ENCODE measurements at places on chromosomes 2 and 18.

GRCh38 chr2:74097574-74097973 is 50.1 kb downstream of the BOLA3 start:
- DNase-seq: no peak

DNA sequence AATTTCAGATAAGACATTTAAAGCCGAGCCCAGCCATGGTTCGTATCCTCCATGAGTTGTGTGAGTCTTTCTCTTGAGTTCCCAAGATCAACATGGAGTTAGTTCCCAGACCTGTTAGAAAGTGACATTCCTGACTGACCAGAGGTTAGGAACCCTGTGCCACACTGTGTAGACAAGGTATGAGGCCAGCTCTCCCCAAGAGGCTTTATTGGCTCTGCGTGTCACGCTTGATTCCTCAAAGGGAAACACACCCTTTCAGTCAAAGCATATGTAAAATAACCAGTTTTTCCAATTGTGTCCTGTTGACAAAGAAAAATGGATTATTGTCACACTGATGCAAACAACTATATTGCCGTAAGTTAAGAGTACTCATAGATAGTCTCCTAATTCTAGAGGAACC is 1.2 kb downstream of the SULT1C3 start:
- DNase-seq: no peak

GRCh38 chr2:233210843-233211547 is 40.5 kb upstream of the ATG16L1 start:
- DNase-seq: peak; percentile 78

DNA sequence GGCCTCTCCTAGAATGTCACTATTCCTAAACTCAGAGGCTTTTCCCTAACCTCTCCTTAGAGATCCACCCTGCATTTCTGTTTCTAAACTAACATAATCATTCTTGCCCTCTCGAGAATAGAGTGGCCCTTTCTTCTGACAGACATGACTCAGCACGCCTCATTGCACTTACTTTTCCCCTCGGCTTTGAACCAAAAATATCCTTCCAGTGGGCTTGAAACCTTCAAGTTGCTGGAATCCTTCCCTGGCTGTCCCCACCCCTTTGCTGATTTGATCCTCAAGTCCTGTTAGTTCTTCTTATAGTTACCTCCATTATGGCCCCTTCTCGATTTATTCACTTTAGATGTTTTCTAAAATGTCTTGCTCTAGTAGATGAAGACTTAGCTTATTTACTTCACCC is 158.0 kb downstream of the LTBP1 start:
- no peak for DNase-seq

DNA sequence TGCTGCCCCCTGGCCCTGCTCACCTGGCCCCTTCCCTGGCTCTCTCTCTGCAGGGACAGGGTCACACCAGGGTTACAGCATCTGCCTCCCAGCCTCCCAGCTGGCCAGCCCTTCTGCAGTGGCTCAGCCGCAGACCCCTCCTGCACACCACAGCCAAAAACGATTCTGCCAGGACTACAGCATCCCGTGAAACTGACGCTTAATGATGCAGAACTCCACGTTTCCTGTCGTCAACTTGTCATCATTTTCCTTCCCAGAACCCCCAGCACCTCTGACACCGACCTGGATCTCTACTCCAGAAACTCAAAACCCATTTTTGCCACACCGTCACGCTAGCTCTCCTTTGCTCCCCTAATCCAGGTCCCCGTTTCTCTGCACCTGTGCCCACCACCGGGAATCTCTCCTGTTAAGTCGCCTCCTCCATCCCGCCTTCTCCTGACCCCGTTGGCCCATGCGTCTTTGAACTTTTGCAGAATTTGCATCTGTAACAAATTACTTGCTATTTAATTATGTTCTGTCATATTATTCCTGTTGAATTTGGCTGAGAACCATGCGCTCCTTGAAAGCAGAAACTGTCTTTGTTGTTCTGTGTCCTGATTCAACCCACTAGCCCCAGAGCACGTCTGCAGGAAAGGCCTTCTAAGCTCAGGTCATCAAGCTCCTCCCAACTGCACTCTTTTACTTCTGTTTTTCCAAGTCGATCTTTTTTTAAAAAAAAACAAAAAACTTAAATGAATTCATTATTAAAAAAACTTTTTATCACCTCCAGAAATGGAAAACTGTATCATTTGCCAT is 173.2 kb upstream of the COPS8 start:
- DNase-seq: no peak

GRCh38 chr2:172307800-172308199 is 119.6 kb upstream of the ITGA6 start:
- no peak for DNase-seq

- DNase-seq: no peak
Measured at GRCh38 chr2:156944871-156945270, 312.6 kb upstream of the GALNT5 start.

DNA sequence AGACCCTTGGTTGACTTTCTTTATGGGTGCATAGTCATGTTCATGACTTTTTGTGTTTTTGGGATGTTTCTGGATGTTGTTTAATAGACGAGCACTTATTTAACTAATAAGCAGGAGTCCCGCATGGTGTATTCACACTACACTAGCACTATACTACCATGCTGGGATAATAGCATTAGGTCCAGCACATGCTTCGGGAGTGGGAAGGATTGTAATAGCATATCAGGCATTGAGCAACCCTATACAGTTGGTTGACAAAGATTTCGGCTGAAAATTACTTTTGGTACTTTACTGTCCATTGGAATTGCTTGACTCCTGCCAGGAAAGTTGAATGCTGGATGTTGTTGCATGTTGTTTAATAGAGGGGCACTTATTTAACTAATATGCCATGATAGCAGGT is 2.8 kb downstream of the SH3RF3 start:
- no peak for DNase-seq

GRCh38 chr2:226845386-226846116 is 9.7 kb downstream of the RHBDD1 start:
- no peak for DNase-seq

- no peak for DNase-seq
Measured at GRCh38 chr18:5197032-5197434, at the start of gene AKAIN1. Gene AKAIN1 (minus strand): TSS chr18:5197257. CDS start chr18:5197053, 204 bp downstream.

GRCh38 chr2:213846856-213847255 is 562.6 kb downstream of the SPAG16 start:
- DNase-seq: no peak

GRCh38 chr2:28234807-28235206 is 157.9 kb upstream of the FOSL2 start:
- no peak for DNase-seq

- no peak for DNase-seq
Measured at GRCh38 chr2:239886781-239887180, 138.4 kb downstream of the NDUFA10 start.

DNA sequence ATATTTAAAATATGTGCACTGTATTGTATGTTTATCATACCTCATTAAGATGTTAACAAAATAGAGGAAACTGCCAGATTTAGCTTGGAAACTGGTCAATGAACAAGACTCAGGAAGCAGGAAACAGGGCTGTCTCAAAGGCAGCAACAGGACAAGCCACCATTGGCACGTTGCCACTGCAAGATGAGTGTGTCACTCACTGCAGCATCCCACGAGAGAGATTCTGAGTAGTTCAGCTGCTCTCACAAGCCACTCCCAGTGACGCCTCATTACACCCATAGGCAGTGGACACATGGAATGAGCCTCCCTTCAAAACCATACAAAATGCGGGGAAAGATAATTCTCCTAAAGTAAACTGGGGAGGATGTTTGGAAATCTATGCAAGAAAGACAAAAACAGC is 181.9 kb upstream of the DLGAP1 start:
- DNase-seq: no peak

GRCh38 chr2:151878655-151879563 is 50.7 kb upstream of the ARL5A start:
- DNase-seq: no peak

GRCh38 chr18:79191956-79192355 is 122.8 kb downstream of the ATP9B start:
- DNase-seq: no peak

DNA sequence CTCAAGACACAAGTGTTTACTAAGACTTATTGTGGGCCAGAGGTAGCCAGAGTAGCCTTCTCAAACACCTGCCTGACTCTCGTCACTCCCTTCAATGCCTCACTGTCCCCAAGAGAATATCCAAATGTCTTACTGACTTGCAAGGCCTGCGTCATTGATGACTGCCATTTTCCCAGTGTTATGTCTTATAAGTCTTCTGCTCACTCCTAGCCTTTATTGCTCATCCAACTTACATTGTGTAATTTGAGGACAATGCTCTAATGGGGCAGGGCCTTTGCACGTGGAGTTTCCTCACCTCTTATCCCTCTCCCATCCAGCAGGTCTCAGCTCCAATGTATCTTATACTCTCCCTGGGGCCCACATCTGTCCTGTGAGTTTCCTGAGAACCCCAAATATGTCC is 10.1 kb upstream of the CD226 start:
- no peak for DNase-seq

DNA sequence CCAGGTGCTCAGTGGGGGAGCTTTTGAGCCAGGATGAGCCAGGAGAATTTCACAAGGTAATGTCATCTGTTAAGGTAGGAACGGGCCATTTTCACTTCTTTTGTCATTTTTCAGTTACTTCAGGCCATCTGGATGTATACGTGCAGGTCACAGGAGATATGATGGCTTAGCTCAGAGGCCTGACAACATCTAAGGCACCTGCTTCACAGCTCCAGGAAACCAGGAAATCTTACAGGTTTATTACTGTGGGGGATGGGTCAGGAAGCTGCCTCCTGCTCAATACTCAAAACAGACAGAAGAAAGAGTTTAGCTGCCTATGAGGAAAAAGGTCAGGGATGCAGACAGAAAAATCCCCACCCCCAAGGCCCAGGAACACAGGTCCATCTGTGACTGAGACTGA is 364.3 kb upstream of the LRP1B start:
- no peak for DNase-seq

DNA sequence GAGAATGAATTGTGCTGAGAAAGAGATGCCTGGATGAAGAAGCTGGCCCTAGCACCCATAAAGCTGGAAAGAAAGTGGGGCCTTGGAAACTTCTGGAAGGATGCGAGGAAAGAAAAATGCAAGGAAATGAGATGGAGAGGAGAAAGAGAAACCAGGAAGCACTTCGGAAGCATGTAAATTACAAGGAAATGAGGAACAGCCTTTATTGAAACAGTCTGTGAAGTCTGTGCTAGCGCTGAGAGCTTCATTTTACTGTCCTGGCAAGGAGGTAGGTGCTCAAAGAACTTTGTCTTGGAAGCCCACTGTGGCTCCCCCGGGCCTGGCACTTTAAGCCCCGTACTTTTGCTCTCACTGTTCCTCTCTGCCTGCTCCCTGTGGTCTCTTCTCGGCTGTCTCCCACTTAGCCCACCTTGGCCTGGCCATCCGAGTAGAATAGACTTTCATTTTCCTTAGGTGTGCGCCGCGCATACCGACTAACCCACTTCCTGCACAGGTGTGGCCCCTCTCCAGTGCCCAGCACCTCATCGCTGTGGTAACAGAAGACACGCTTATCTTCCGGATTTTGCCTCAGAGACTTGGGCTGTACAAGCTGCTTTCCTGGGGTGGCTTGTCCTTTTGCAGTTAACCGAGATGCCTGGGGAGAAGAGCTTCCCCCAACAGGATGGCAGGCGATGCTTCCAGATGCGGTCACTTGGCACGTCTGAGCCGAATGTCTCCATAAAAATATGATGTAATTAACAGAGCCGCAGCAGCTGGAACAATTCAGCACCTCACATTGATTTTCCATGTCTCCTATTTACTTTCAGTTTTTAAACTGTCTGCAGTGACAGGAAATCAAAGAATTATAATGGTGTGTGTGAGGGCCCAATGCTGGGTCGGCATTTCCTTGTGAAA is 199.6 kb downstream of the HRH4 start:
- DNase-seq: no peak

DNA sequence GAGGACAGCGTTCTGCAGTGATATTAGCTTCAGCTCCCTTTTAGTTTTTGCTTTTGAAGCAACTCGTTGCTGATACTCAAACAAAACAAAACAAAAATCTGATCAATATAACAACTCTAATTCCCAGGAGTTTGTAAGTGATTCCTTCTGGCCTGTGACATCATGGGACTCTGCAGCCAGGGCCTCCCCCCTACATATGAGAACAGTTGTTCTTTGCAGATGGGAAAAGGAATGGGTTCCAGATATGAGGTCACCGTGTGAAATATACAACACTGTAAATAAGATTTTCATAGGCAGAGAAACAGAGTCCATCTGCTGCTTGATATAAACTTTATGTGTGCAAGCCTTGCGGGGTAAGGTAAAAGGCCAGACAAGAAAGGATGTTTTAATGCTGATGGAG is 56.7 kb downstream of the DIS3L2 start:
- no peak for DNase-seq

- peak; percentile 56 for DNase-seq
Measured at GRCh38 chr2:197828464-197829135, 24.2 kb downstream of the PLCL1 start.

GRCh38 chr2:84969511-84970209 is 1.3 kb upstream of the KCMF1 start:
- DNase-seq: no peak

GRCh38 chr2:159982842-159983785 is 79.3 kb downstream of the PLA2R1 start:
- DNase-seq: no peak

GRCh38 chr2:81327911-81328310 is 1023.4 kb upstream of the LRRTM1 start:
- no peak for DNase-seq

GRCh38 chr2:170330881-170331280 is 152.9 kb downstream of the MYO3B start:
- no peak for DNase-seq

- no peak for DNase-seq
Measured at GRCh38 chr2:44708661-44709000, 232.9 kb upstream of the SIX3 start.

GRCh38 chr2:197293252-197294007 is 17.1 kb downstream of the ANKRD44 start:
- no peak for DNase-seq

DNA sequence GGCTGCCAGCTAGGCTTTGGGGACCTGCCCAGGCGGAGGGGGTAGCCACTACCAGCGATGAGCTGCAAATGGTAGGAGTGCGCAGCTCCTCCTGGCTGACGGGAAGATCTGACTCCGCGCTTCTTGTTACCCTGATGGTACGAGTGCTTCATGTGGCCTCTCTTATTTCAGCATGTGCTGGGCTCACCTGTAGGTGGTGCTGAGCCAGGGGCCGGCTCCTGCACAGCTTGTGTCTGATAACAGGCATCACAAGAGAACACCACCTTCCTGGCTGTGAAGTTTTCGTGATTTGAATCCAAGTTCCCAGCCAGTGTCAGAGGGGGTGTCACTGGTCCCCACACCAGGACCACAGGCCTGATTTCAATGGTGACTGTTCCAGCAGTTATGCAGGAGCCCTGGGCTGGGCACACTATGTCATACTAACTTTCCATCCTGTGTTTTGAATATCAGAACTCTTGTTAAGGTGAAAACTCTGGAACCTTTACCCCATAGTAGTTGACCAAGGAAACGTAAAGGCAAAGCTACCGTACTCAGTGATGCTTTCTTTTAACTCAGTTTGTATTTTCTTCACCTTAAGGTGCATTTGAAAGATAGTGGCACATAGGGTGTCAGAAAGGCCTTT is 28.0 kb downstream of the APCDD1 start:
- DNase-seq: no peak

GRCh38 chr18:27656167-27656778 is 471.2 kb upstream of the CHST9 start:
- DNase-seq: no peak

- no peak for DNase-seq
Measured at GRCh38 chr18:49101236-49101635, 150.5 kb upstream of the SMAD7 start.

Data from fibroblast of skin of left biceps (primary cell).